Activated gamma-delta T cell (primary cell): ENCODE measurements at places on chromosomes 3 and 15.

- DNase-seq: no peak
Measured at GRCh38 chr15:96896766-96897165, 566.3 kb downstream of the NR2F2 start.

GRCh38 chr3:53067567-53067966 lies 21.7 kb upstream of the SFMBT1 start:
- no peak for DNase-seq

DNA sequence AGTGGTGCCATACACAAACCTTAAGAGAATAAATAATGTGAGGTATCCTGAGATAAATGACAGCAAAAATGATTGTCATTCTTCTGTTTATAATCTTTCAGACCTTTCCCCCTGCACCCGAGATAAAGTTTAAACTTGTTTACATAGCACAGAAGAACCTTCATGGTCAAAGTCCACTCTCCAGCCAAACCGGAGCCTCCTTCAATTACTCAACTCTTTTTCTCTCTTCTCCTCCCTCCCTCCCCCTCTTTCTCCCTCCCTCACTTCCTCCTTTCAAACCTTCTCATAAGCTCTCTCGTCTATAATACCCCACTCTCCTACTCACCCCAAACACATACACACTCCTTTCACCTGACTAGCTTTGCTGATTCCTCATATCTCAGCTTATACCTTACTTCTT lies 198.9 kb downstream of the EFHB start:
- no peak for DNase-seq

- no peak for DNase-seq
Measured at GRCh38 chr15:89221543-89221942, at the start of gene RLBP1. Gene RLBP1 (minus strand): TSS chr15:89221579. CDS start chr15:89218975, 2,604 bp downstream.

GRCh38 chr3:185656321-185656840 lies 70.3 kb downstream of the SENP2 start:
- DNase-seq: no peak

DNA sequence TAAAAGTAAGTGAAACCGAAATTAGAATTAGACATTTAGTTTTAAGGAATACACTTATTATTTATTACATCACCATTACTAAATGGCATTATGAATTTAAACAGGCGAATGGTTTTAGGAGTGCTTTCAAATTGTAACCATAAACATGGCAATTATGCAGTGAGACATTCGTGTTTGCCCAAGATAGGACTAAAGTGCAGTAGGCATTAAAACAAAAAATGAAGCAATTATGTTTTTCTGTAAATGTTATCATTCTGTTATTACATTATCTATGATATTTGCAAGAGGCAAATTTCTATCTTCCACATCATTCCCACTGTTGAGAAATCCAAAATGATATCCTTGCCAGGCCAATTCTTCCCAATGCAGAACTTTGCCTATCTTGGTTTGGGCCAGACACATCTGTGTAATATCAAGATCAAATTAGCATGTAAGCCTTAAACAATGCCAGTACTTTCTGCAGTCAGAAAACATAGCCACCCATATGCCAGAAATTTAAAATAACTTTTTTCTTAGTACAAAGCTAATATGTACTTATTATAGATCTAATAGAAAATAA lies 156.9 kb downstream of the ATP8B4 start:
- no peak for DNase-seq

GRCh38 chr3:100953103-100953502 lies 40.1 kb downstream of the ABI3BP start:
- no peak for DNase-seq

DNA sequence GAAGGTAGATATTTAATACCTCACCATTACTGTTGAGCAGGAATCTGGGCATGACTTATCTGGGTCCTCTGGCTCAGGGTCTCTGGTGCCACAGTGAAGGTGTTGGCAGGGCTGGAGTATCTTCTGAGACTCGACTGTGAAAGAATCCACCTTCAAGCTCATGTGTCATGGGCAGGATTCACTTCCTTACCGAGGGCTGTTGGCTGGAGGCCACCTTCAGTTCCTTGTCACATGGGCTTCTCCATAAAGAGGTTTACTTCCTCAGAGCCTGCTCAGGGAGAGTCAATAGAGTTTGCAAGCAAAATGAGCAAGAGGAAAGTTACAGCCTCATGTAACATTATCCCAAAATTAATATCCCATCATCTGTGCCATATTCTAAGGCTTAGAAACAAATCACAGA lies 459.5 kb downstream of the NR2F2 start:
- no peak for DNase-seq

DNA sequence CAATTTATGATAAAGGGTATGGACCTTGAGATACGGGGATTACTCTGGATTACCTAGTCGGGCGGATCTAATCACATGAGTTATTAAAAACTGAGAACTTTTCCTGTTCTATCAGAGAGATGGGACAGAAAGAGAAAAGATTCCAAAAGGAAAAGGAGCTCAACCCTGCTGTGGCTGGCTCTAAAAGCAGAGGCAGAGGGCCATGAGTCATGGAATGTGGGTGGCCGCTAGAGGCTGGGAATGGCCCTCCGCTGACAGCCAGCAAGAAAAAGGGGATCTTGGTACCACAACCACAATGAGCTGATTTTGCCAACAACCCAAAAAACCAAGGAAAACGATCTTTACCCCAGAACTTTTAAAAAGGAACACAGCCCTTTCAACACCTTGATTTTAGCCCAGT lies 210.0 kb downstream of the MAGI1 start:
- no peak for DNase-seq

GRCh38 chr3:67329358-67329757 lies 325.1 kb downstream of the SUCLG2 start:
- DNase-seq: no peak

GRCh38 chr15:78052001-78052401 lies 25.5 kb downstream of the TBC1D2B start:
- no peak for DNase-seq

DNA sequence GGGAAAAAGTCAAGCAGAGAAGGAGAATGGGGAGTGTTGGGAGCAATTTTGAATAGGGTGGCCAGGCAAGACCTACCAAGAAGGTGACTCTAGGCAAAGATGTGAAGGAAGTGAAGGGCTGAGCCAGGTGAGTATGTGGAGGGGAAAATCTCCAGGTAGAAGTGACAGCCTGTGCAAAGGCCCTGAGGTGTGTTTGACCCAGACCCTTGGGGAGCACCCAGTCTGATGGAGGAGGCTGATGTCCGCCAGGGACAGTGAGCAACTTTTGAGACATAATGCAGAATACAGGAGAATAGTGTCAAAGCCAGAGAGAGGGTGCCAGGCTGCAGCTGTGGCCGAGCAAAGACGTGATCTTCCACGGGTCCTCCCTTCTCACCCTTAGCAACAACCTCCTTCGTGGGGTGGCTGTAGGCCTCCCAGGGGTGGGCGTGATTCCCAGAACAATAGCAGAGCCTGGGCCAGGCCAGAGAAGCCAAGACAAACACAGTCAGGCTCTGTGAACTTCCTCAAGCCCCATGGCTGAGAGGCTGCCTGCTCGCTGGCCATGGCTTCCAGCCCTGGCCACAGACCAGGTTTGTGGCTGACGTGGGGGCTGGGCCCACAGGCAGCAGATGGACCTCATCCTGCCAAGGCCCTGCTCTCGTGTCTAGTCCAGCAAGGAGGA lies 58.1 kb downstream of the SLC6A6 start:
- no peak for DNase-seq

- DNase-seq: no peak
Measured at GRCh38 chr15:48433226-48433886, 102.1 kb downstream of the DUT start.

- no peak for DNase-seq
Measured at GRCh38 chr3:31922962-31923361, 58.1 kb downstream of the OSBPL10 start.

DNA sequence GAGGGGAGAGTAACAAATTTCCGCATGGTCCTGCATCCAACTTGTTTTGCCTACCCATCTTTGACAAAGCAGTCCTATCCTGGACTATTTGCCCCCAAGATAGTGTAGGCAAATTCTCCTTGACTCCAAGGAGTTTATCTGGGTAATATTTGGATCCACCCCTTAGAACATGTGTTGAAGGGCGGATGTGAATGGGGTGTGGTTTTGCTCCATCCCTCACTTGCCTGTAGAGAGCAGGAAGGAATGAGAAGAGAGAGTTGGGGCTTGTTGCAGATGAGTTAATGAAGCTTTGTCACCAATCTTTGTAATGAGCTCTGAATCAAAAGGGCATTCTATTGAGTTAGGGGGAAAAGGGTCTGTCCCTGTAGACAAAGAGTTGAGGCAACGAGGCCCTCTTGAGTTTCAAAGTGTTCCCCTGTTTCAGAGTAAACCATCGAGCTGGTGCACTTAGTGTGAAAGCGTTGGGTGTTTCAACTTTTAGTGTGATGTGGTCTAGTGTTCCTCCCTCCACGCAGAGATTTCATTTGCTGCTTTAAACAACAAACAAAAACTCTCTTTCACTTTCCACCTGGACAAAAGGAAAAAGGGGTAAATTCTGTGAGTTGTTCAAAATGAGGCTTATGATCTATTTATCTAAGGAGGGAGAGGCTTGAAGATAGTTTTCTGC lies 42.2 kb upstream of the PPARG start:
- DNase-seq: no peak

GRCh38 chr3:177528306-177529070 lies 331.2 kb upstream of the TBL1XR1 start:
- no peak for DNase-seq

DNA sequence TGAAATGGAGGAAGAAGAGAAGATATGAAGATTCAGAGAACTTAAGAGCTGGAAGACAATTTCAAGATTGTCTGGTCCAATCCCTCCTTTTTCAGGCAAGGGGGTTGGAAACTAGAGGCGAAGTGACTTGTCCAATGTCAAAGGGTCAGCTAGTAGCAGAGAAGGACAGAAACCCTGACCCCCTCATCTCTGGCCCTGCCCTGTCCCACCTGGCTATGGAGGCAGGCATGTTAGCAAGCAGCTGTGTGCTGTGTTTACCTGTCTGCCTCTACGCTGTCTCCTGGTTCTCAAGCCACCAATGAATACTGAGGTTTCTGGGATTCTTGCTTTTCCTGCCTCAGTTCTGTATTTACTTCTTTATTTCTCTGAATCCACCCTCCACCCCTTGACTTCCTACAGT lies 342 bp downstream of the TGM5 start:
- no peak for DNase-seq
